ENCODE measurements at places on chromosomes 7 and 10. TPM values are rescaled to one million over a fixed set of nuclear protein-coding genes. Genes with fewer than 3 reads are reported as not detected.

GRCh38 chr10:88783724-88784123 is 18.8 kb upstream of the LIPM start:
- no peak for DNase-seq

DNA sequence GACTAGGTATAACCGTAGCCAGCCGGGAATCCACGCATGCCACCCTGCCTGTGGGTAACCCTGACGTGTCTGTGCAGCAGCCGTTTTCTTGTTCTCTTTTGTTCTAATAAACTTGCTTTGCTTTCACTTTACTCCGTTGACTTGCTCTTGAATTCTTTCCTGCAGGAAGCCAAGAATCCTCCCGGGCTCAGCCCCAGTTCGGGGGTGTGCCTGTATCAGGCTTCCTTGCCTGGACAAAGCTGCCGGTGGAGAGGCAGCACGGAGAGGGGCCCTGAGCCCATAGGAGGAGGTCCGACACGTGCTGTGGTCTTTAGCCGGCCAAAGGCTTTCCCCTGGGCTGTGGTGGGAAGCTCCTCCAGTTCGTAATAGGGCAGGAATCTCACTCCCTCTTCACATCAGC is 256.5 kb upstream of the PPP2R2D start:
- no peak for DNase-seq

- DNase-seq: no peak
These were observed 4.4 kb downstream of the DDIT4 start for GRCh38 chr10:72277996-72278667.

- DNase-seq: no peak
These were observed 319.8 kb upstream of the PHYHIPL start for GRCh38 chr10:58856508-58857240.

- DNase-seq: no peak
These were observed 18.3 kb downstream of the FIGNL1 start for GRCh38 chr7:50431722-50432305.

GRCh38 chr7:91064052-91064451 is 200.2 kb upstream of the FZD1 start:
- DNase-seq: no peak

- DNase-seq: no peak
These were observed 123.6 kb upstream of the GDF10 start for GRCh38 chr10:47176206-47176902.

DNA sequence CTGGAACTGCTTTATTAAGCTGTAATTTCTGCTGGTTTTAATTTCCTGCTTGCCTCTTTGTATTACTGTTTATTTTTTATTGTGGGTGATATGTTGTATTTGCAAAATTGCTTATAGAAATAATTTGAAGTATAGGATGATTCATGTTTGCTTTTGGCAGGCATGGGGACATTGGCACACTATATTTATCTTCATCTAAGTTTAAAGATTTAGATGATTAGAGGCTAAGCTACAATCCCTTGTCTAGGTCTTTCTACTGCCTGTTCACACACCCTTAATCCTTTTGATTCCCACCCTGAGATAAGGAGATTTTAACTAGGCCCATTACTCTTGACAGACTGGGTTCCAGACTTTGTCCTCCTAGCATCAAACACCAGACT is 182.8 kb upstream of the KAT6B start:
- no peak for DNase-seq

GRCh38 chr10:8302565-8302964 is 248.1 kb downstream of the GATA3 start:
- no peak for DNase-seq

- DNase-seq: no peak
These were observed 58.9 kb downstream of the CALML3 start for GRCh38 chr10:5583525-5584175.

DNA sequence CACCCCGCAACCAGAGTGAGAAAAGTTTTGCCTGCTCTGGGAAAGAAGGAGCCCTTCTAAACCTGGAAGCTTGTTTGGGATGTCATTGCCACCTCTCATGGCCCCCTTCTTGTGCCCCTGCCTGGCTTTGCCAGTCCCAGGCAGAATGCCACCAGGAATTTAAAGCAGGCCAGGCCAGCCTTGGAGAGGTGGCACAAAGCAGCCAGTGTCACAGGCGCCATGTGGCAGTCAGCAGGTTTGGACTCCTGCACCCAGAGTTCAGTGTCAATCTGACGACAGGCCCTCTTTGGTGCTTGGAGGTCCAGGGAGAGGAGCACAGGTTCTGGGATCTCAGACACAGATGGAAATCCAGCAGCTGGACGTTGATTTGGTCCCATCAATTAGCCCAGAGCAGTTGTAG is 12.7 kb downstream of the HK1 start:
- no peak for DNase-seq

- no peak for DNase-seq
These were observed 27.2 kb downstream of the ATE1 start for GRCh38 chr10:121900443-121901174.

DNA sequence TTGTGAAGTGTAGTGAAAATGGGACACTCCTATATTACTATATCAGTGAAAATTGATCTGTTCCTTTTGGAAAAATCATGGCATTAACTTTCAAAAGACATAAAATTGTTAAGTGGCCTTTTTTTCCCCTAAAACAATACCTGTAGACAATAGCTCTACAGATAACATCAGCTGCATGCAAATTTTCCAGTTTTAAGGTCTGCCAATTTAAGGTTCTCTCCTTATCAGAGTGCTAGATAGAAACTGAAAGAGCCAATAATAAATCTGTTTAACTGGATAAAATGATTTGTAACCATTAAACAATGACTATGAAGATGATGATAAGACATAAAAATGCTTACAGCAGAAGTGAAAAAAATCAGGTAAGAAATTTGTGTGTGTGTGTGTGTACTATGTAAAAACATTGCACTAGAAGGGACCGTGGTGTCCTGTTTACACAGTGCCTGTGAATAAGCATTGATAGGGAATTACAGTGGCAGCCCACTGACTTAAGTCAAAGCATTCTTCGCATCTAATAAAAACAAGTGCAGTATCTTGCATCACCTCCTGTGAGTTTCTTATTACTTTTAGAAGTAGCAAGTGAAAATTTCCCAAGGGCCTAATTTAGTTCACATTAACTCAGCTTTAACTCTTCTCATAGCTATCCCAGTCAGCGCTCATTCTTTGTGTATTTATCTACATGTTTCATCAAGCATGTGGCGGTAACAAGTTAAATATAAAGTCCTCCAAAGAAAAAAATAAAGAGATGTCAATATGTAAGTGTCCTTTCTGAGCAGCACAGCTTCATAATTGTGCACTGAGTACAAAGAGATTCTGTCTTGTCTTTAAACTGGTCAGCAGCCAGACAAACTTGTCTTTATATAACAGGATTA is 261.9 kb downstream of the ARL4A start:
- DNase-seq: no peak

GRCh38 chr10:63268149-63268797 is 135.1 kb downstream of the NRBF2 start:
- DNase-seq: no peak

GRCh38 chr10:100024748-100025147 is 15.0 kb upstream of the DNMBP start:
- no peak for DNase-seq

DNA sequence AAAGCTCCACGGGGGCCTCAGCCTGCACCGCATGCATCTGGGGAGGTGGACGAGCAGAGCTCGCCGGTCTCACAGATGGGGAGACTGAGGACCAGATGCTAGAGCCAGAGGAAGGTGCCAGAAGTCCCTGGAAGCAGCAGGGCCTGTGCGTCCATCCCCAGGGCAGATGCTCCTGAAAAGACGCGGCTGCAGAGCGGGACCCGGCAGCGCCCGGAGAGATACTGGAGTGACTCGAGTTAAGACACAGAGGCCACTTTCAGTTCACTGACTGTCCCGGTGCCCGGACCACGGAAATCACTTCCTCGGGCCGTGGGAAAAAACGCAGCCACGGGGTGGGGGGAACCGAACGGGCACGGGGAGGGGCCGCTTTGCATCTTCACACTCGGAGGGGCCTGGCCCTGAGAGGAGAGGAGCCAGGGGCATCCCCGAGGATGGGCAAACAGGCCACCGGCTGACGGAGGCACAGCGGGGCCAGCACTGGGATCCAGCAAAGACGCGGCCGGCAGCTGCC is 85.4 kb downstream of the FOXL3 start:
- peak; percentile 27 for DNase-seq

DNA sequence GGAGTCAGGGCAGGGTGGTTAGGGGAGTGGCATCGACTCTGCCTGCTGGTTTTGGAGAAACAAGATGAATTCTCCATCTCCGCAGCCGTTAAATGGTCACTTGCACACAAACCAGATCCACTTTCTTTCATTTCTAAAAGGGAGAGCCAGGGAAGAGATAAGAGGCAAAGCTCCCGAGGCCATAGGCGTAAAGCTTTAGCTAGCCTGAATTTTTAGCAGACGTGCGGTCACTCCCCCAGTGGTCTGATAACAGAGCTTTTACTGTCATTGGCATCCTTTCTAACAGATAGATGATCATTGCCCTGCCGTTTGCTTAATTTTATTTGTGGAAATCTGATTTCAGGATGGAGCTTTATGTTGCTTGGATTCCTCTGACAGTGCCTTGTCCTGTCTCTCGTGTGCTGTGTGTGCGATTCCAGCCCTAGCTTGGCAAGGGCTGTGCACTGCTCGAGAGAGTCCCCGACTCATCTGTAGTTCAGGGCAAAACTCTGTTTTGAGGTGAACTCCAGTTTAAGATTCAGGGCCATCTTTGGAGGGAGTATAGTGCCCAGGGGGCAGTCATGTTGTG is 62.5 kb downstream of the GATA3 start:
- DNase-seq: no peak

GRCh38 chr10:102240467-102241031 is 763 bp downstream of the PITX3 start:
- no peak for DNase-seq

DNA sequence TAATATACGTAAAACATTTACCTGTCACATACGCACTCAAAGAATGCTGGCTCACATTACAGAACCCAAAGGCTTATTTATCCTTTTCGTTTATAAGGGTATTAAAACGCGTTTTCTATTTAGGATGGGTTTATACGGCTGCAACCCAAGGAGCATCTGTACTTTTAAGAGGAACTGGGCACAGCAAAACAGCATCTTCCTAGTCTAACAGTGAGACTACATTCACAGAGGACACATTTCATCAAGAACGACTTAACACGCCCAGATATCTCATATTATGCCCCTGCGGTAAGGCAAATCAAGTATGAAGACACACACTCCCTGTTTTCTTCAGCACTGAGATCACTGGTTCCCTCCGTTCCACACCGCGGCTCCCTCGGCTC is 533 bp upstream of the DMTF1 start:
- no peak for DNase-seq

DNA sequence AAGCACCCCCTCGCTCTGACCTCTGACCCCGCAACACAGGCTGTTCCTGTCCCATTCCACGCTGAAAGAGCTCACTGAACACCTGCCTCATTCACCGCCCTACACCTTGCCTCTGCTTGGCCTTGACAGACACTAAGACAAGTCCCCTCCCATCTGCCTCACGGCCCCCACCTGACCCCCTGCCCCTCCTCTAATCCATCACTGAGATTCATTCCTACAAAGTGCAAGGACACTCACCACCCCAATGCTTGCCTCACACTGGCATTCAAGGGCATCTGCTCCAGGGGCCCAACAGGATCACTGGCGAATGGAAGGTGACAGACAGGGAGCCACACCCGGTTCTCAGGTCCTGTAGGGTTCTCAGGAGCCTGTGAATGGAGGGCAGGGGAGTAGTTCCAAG is 68.1 kb upstream of the NANOS1 start:
- no peak for DNase-seq

- no peak for DNase-seq
These were observed 631.7 kb upstream of the GALNT17 start for GRCh38 chr7:70500261-70500660.

DNA sequence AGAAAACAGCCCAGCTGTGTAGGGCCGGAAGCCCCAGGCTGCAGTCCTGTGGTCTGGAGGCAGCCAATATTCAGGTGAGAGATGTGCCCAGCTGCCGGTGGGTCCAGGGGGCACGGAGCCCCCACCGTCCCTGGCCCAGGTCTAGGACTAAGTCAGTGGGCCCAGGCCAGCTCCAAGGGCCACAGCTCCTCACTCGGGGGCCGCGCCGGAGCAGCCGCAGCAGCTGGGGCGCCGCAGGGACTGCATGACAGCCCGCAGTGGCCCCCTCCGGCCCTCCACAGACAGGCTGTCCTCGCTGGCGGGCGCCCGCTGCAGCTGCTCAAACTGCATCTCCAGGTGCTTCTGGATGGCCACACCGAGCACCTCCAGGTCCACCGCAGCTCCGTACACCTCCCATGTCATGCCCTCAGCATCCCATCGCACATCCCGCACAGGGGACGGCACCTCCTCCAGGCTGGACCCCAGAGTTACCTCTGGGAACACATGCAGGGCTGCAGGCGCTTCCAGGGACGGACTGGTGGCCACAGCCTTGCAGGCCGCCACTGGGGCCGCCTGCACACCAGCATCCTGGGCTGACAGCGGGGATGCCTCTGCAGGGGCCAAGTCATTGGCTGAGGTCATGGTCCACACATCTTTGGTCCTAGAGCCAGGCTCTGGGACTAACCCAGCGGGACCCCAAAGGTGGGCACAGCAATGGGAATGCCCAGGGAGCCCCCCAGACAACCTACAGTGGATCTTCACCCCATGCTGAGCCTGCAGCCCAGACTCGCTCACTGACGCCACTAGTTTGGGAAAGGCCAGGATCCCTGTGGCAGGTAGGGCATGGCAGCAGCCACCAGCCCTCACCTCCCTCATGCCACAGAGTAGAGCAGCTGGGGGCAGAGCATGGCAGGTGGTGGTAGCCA is 7.0 kb downstream of the GPRIN2 start:
- DNase-seq: peak; percentile 54

GRCh38 chr10:406976-407375 is 271.7 kb downstream of the ZMYND11 start:
- no peak for DNase-seq

DNA sequence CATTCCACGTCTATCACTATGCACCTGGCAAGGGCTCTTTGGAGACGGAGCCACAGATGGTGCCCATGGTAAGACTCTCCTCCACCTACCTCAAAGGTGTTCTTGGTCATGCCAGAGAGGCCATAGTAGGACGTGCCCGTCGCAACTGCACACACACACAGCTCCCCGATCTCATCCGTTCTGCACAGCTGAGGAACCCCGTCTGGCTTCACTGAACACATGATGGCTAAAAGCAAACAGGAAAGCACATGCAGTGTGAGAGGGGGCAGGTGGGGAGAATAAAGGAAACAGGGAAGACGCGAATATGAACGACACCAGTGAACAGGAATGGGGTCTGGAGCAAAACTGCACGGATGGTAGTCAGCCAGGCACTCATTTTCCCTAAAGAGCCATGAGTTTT is 230.9 kb downstream of the ZMYND11 start:
- no peak for DNase-seq

- no peak for DNase-seq
These were observed 306.2 kb downstream of the CCSER2 start for GRCh38 chr10:84634636-84635035.

PAX4 gene
- not detected for total RNA-seq

BLVRA gene
- total RNA-seq: 4.0 TPM

CDC14C gene
- not detected for total RNA-seq

CCZ1 gene
- 23.0 TPM for total RNA-seq

WIPF3 gene
- 0.73 TPM for total RNA-seq

ITGA8 gene
- total RNA-seq: 0.20 TPM

PNLIPRP2 gene
- 0.88 TPM for total RNA-seq

A1CF gene
- total RNA-seq: 213 TPM

MYL7 gene
- total RNA-seq: not detected

Data from left lobe of liver (tissue), 2 donors.